ENCODE measurements at places on chromosomes 11 and 22.

DNA sequence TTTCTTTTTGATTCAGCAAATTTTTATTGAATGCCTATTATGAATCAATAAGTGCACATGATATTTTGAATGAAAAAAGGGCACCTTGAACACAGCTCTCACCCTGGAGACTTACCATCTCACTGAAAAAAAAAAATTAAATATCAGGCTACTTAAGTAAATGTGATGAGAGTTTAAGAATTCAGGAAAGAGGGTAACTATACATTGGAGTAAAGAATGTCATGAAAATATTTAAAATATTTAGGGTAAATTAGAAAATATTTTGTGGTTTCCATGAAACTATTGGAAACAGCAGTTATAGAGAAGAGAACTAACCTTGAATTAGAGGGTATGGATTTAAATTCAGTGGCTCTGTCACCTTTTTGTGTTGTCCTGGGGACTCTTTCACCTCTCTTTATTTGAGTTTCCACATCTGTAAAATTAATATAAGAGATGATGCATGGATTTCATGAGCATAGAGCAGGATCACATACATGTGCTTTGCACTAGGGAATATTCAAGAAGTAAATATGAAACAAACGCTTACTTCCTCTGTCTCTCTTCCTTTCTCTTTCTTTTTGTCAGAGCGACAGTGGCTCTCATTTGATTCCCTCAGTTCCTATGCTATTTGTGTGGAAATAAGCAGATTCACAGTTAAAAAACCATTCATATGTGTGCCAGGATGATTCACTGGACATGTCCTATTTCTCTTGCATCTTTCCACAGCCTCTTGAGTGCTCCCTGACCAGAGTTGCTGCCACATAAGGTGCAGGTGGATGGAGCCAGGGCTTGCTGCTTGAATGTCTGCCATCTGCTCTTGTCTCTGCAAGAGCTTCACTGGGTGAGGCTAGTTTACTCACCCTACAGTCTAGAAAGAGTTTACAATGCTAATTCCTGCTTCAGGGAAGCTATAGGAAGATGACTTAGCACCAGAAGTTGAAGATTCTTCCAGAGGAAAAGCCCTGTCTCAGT, 533.1 kb downstream of the ETS1 start:
- DNase-seq, result no peak

DNA sequence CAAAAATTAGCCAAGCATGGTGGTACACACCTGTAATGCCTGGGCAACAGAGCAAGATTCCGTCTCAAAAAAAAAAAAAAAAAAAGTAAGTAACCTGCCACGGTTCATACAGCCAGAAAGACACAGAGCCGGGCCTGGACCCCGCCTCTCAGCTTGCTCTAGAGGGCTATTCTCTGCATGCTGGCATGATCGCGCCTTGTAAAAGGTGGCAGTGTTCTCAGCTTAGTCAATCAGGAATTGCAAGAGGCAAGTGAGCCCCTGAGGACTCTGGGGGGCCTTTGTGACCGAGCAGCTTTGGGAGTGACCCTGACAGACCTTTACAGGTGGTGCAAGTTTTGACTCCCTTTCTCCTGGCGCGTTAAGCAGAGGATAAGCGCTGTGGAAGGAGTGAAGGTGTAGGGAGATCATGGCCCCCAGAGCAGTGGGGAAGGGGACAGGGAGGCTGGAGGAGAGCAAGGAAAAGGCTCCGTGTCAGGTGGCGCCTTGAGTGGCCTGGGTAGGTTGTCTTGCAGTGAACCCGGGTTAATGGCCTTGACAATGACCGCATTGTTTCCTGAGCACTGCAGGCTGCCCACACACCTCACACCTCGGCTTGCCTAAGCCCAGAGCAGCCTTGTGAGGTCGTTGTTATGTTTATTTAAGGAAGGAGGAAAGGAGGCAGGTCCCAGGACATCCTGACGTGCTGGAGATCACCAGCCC, 48.9 kb downstream of the CDPF1 start:
- DNase-seq, result no peak

- DNase-seq, result no peak
Measured at GRCh38 chr11:18599739-18600230, at the start of gene MISFA. Gene MISFA, plus strand, starts transcription at chr11:18599789. Its CDS starts 140 bp downstream, at chr11:18599929.

- DNase-seq, result no peak
Measured at GRCh38 chr11:69479591-69480271, 1.7 kb upstream of the LINC01488 start.

DNA sequence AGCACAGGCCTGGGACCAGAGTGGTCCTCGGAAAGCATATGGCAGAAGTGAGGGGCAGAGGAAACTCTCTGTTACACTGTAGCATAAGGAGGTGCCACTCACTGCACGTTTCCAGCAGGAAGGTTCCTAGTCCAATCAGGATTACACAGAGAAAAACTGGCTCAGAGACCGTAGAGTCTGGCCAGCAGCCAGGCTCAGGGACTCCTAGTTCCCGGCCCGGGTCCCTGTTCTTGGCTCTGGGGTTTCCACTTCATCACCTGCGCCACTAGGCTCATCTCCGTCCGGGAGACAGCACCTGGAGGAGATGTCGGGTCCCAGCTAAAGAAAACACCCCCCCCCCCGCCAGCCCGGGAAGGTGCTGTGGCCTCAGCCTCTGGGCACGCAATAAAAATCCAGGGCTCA, 1.1 kb downstream of the TTLL12 start:
- peak; percentile 19 for DNase-seq

- DNase-seq, result no peak
Measured at GRCh38 chr11:125214601-125215565, 50.3 kb downstream of the PKNOX2 start.

DNA sequence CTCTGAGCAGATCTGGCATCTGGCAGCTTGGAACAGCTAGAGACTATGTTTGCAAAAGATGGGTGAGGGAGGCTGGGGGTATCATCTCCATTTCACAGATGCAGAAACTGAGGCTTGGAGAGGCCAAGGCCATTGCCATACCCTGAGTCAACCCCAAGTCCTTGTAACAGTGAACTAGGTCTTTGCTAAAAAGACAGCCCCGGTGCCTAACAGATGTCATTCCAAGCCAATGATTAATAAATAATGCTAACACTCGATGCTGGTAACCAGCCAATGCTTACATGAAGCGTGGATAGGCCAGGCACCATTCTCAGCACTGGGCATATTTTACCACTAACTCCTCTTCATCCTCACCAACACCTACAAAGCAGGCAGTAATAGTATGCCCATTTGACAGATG, 164.0 kb downstream of the MN1 start:
- no peak for DNase-seq

DNA sequence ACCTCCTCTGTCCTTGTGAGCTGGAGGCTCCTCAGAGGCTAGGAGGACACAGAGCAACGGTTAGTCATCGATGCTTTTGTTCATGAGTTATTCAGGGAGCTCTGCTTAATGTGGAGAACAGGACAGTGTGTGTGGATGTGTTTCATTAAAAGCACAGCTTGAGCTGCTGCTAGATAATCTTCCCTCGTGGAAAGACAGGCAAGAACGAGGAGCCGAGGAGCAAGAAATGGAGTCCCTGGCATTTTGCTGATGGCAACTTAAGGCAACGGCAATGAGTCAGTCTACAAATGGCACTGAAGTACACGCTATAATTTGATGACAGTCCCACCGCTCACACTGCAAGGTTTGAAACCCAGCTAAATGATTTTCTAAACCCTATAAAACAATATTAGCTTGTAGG, 106.2 kb downstream of the IGLL1 start:
- no peak for DNase-seq

GRCh38 chr11:8219257-8220021, 44.2 kb downstream of the LMO1 start:
- no peak for DNase-seq

DNA sequence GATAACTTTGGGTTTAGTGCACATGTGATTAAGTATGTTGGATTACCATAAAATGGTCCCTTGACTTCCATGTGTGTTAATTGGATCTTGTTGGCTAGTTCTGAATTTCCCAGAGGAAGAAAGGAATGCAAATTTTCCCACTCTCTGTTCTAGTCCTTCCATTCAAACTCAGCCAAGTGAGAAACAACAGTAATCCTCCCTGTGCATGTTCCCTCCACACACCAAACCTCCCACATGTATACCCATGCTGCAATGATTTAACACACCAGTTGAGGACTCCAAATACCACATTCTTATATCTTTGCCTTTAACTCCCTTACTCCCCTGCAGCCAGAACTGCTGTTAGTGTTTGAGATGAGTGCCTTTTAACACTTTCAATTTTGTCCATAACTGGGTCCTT, 1158.9 kb downstream of the DLG2 start:
- DNase-seq, result no peak

- DNase-seq, result peak; percentile 22
Measured at GRCh38 chr11:115067900-115068530, 389.7 kb downstream of the NXPE2 start.

GRCh38 chr11:120141113-120141767, 3.3 kb upstream of the TRIM29 start:
- DNase-seq, result no peak

- no peak for DNase-seq
Measured at GRCh38 chr22:26921726-26922125, 264.3 kb downstream of the MIAT start.

GRCh38 chr22:28899199-28899853, 16.0 kb downstream of the ZNRF3 start:
- peak; percentile 21 for DNase-seq
